ENCODE measurements at places on chromosomes 12 and 14.

GRCh38 chr12:67299526-67299925 lies 30.4 kb downstream of the CAND1 start:
- no peak for DNase-seq

GRCh38 chr14:78417532-78417931 lies 247.4 kb downstream of the NRXN3 start:
- no peak for DNase-seq

DNA sequence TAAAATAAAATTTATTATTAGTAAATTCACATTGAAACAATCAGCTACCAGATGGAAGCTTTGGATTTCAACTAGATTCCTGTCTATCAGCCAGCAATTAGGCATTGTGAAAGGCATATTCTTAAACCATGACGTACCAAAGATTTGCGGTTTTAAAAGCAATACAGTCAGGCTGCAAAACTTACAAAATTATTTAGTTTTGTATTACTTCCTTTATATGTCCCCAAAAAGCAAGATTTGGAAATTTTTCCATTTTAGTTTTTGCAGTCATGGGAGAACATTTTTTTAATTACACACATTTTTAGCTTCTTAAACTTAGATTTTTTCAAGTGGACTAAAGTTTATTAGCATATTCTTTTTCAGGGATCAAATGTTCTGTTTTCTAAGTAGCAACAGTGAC lies 225.0 kb upstream of the KITLG start:
- DNase-seq: no peak

DNA sequence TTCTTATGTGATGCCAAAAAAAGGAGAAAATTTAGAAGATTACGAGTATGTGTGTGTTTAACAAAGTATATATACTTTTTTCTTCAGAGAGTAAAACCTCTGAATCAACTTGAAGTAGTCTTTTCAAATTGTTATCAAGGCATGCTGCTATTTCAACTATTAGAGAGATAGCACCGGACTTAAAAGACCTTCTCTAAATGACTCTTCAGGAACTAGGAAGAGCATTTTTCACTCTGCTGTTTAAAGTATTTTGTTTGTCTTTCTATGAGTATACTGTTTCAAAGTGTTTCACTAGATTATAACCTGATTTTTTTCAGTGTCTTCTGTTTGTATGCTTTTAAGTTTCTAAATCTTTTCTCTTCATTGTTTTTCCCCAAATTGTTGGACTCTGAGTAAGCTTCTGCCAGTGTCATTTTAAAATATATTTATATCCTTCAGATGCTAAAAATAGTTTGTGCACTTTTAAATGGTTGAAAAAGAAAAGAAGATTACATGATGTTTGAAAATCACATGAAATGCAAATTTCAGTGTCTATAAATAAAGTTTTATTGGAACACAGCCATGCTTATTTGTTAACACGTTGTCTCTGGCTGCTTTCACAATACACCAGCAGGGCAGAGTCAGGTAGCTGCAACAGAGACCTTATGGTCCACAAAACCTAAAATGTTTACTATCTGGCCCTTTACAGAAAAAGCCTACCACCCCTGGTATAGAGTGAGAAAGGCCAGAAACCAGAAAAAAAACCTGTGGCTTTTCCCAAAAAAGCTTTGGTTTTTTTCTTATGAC lies 21.3 kb downstream of the CRADD start:
- DNase-seq: no peak

DNA sequence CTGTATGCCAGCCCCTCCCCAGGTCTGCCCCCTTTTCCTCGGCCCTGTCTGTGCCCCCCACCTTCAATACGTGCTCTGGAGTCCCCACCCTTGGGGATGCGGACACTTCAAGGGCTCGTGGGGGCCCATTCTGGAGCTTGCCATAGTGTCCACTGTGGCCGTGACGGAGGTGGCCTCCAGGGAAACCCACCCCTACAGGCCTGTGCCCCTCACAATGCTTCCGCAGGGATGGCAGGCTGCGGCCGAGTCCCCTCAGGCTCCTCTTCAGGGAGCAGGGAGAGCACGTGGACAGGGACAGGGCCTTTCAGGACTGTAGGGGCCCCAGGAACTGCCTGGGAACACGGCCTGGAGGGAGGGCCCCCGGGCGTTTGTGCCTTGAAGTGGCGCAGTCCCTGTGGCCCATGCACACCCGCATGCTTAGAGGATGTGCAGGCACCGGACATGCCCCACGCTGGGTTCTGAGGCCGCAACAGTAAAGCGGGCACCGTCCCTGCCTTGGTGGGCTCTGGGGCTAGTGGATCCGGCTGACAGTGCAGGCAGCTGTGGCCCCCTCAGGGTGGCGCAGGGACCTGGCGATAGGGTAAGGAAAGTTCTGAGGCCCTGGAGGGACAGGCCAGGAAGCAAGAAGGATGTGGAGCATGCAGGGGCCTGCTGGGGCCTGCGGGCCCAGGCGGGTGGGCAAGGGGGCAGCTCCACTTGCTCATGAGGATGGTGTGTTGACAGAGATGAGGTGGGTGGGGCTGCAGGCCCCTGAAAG lies 209.0 kb upstream of the RTL1 start:
- DNase-seq: no peak

DNA sequence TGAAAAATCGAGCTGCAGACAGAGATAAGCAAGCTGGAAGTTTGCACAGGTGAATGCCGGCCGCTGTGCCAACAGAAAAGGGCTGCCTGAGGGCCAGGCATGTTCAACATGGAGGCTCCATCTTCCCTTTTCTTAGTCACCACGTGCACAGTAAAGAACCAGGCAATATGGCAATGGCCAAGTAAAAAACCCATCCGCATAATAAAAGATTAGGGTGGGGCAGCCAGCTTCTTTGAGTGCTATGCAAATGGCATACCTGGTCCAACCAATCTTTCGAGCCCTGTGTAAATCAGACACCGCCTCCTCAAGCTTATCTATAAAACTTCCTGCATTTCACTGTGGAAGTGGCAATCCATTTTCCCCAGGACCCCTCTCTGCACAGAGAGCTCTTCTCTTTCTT lies 16.7 kb downstream of the PNP start:
- DNase-seq: no peak

GRCh38 chr14:75519826-75520728 lies 2.2 kb upstream of the BATF start:
- DNase-seq: no peak

- no peak for DNase-seq
Observed at GRCh38 chr12:21340403-21340802, 5.7 kb upstream of the SLCO1A2 start.

GRCh38 chr14:71049435-71050133 lies 142.3 kb downstream of the PCNX1 start:
- no peak for DNase-seq

GRCh38 chr12:41907021-41907420 lies 237.7 kb downstream of the GXYLT1 start:
- no peak for DNase-seq

- DNase-seq: no peak
Observed at GRCh38 chr12:107477947-107478610, 207.5 kb upstream of the PWP1 start.

DNA sequence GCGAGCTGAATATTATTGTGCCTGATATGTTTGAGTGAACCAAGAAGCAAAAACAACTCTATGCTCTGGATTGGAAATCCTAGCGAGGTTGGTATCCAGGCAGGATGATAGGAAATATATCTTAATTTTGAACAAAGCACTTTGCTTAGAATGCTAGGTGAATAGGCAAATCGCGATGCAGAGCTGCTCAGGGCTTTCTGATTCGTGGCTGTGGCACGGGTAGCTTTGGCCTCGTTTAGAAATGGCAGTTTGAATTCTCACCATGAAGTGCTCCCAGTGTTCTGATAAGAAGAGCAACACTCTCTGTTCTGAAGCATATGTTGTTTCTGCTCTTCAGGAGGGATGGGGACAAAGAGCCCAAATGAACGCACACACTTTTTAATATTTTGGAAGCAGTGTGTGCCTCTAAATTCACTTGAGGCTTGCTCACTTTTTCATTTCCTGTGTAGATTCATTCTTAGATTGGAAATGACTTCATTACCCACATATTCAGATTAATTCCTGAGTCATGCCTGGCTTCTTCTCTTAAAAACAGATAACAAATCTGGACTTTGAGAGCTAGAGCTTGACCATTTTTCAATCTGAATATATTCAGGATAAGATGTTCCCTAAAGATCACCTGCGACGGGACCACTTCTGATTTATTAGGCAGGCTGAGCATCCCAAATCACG lies 200.9 kb downstream of the RPAP3 start:
- DNase-seq: no peak

DNA sequence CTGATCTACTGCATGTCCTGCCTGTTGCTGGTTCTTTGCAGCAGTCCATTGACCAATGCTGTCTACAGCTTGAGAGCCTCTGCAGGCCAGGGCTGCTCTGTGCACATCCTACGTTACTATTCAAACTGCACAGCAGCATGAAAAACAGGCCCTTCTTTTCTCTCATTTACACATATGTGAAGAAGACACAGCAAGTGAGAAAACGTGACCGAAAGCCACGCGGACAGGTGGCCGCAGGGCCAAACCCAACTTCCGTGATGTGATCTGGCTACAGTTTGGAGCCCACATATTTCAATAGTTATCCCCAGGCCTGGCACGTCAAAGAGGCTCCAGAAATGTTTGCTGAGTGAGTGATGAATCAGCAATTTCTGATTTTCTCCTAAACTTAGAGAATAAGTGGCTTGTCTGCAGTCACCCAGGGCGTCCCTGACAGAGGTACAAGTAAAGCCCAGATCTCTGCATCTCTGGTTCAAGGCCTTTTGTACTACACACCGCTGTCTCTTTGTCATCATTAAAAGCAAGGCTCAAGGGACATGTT lies 17.9 kb upstream of the TCL1B start:
- no peak for DNase-seq

DNA sequence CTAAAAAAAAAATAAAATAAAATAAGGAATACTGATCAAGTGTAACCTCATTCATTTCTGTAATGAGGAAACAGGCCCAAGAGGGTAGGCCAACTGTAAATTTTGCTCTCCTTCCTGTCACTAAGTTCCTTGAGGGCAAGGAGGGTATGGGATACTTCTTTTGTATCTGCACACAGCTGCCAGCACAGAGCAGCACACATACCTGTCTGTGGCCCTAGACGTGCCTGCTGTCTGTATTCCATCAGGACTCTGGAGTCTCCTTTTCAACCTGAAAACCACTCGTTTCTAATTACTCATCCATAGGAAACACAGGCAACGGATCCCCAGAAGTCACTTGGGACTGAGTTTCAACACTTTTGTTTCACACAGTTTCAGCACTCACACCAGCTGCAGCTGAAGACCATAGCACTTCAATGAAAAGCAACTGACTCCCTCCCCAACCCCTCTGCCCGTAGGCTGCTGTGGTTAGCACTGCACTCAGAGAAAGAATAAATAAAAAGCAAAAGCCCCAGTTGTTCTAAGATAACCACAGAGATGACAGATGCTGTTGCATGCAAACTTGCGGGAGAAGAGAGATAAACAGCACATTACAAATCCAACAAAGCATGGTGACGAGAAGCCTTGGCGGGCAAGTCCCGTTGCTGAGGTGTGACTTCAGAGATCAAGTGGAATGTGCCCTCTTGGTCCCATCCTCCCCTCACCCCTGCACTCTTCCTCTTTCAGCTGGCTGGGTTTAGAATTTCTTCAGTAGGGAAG lies 24.9 kb downstream of the CRACR2A start:
- no peak for DNase-seq

DNA sequence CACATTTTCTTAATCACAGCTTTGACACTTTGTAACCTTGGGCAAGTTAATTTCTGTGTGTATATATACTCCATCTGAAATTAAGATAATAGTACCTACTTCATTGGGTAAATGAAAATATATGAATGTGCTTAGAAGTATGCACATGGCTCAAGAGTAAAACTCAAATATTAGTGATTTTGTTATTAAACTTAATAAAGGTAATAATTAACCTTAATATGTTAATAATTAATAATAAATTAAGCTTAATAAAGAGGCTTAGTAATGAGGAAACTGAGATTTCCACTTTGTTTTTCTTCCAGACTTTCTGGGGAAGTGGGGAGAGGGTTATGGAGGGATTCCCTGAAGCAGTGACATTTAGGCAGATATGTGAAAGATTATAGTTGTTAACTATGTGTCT lies 19.8 kb downstream of the USP15 start:
- no peak for DNase-seq

GRCh38 chr12:105967038-105967776 lies 171.5 kb downstream of the NUAK1 start:
- no peak for DNase-seq

GRCh38 chr12:29499235-29499634 lies 1.7 kb upstream of the OVCH1 start:
- DNase-seq: no peak

- DNase-seq: no peak
Observed at GRCh38 chr12:15575671-15576541, 213.3 kb downstream of the EPS8 start.

- no peak for DNase-seq
Observed at GRCh38 chr12:40168868-40169267, 55.9 kb upstream of the LRRK2 start.

- no peak for DNase-seq
Observed at GRCh38 chr12:132219323-132219722, 75.1 kb downstream of the NOC4L start.

DNA sequence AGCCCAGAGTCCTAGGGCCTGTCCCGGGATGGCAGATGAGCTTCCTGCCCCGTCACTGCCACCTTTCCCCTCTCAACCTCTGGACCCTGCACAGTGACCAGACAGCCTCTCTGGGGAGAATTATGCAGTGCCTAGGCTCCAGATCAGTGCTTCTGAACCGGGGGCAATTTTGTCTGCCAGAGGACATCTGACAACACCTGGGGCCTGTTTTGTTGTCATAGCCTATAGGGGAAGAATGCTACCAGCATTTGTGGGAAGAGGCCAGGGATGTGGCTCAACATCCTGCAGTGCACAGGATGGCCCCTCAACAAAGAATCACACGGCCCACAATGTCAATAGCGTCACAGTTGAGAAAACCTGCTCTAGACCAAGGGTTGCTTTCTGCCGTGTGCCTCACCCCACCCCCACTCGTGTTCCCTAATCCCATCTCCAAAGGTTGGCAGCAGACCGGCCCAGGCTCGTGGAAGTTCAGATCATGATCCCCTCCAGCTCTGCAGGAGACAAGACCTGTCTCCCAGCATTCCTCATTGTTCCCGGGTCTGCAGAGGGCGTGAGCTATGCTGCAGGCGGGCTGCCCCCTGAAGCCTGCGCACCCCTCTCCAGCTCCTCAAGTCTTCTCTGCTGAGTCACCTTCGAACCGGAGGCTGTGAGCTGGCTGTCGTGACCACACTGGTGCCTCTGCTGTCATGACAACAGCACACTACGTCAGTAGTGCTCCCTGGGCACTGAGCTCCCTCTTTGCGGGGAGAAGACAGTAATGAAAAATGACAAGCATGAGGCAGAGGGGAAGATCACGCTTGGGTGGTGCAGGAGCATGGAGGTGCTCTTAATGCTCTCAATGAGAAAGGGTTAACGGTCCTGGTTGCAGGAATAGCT lies 2.0 kb upstream of the GAPDH start:
- peak; percentile 75 for DNase-seq

Data from activated CD4-positive, alpha-beta T cell treated with anti-CD3 and anti-CD28 coated beads for 1 hour (primary cell).